AML-193 (cell line): ENCODE measurements at places on chromosomes 6 and 20.

- DNase-seq, result no peak
Measured at GRCh38 chr6:2616811-2617210, 133.9 kb downstream of the MYLK4 start.

DNA sequence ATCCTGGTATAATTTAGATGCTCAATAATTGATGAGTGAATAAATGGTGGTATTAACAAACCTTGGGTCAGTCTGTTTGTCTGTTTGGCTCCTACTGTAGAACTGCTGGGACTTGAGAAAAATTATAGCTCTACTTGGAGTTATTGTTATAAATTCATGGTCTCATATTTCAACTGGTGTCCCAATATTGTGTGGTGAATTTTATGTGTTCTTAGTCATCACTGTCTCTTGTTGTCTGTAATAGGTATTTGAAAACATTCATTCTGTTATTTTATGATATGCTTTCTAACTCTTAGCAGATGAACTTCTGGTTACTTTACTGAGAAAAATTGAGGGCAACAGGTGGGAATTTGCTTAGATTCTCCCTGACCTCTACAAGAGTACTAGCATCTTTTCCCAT, 221.4 kb downstream of the CDKAL1 start:
- DNase-seq, result no peak

GRCh38 chr6:170053966-170054661, 236.8 kb downstream of the DLL1 start:
- no peak for DNase-seq

DNA sequence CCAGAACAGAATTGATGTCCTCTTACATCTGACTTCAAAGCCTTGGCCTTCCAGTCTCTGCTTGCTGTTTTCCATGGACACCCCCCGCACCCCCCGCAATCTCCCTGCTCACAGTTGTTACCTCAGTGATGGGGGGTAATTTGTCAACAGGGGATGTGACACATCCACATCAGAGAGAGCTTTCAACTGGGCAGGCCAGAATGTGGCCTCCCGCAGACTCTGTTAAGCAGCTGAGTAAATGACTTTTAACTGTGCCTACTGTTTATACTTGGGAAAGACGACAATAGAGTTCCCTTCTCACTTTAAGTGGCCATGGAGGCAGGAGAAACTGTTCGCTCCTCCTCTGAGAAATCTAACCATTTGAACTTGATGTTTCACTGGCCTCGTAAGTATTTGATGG, 51.0 kb downstream of the TXNDC5 start:
- DNase-seq, result no peak

- DNase-seq, result no peak
Measured at GRCh38 chr6:26241033-26241895, 123.7 kb upstream of the BTN3A2 start.

DNA sequence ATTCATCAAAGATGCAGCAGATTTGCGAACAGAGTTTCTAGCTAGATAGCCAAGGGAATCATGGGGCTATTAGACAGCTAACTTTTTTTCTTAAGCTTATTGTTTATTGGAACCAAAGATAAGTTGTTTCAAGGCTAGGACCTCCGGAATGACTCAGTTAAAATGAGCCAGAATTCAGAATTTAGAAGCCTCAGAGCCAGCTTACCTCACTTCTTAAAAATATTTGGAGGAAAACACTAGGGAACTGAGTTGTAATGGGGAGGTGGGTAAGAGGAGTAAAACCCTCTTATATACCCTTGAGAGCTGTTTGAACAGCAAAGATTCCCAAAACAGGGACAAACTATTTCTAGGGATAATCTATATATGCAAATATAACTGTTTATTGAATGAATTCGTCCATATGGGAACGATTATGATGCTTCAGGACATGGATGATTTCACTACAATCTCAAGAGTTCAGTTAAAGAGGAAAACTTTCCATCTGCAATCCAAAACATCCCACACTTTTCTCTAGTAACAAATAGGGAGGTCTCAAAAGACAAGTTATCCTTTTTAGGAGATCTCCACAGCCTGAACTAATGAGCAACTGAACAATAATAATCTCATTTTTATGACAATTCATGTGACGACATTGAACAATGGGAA, 12.6 kb upstream of the CARMIL1 start:
- no peak for DNase-seq

DNA sequence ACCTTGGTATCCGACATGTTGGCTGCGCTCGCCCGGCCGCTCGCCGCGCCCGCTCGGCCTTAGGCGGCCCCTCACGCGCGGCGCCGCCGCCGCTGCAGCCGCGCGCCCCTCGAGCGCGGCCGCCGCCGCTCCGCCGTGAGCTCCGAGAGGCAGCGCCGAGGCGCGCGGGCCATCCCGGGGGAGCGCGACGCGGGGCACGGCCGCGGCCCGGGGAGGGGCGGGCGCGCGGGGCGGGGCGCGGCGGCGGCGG, at the start of gene KIF13A:
TSS of gene KIF13A (minus strand) at position 189 of the 250 bp plus-strand sequence. CDS start at position 17, 172 bp downstream.
- no peak for DNase-seq

DNA sequence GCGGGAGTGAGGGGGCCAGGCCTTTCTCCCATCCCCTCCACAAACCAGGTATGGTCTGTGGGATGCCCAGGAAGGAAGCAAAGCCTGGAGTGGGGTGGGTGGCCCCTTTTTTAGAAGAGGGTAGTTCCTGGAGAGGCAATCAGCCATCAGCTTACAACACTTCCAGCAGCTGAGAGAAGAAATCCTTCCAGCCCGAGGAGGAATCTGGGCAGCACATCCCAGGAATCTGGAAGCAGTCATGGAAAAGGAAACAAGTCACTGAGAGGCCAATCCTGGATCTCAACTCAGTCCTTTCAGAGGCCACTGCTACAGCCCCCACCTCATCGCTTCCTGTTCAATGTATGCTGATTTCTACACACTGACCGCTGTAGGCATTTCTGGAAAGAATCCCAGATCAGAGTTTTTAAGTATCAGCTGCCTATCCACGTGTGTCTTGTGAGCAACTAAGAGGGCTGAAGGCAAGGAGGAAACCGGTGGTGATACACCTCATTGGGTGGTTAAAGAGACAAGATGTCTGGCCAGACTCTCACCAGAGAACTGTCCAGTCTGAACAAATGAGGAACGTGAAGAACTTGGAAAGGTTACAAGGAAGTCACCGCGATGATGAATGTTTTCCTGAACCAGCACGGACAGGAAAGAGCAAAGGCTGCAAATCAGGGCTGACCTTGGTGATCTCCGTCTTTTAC, 92.9 kb upstream of the SHLD1 start:
- DNase-seq, result peak; percentile 77

GRCh38 chr20:32056708-32057483, 4.9 kb downstream of the HCK start:
- DNase-seq, result no peak

GRCh38 chr6:113623129-113623528, 234.0 kb upstream of the MARCKS start:
- DNase-seq, result no peak

DNA sequence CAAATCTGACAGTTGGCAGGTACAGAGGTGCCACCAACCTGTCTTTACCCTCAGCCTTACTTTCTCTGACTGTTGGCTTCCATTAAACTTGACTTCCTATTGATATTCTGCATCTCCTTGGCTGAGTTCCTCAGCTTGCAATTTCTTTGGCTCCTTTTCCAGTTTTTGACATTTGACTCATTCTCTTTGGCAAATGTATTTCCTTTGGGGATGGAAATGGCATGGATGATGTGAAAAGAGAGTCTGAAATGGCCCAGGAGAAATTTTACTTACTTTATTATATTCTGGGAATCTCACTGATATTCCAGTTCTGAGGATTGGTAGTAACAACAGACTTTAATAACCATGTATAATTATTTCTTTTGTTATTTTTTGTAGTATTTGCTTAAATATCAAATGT, 255.2 kb downstream of the CD109 start:
- DNase-seq, result no peak

DNA sequence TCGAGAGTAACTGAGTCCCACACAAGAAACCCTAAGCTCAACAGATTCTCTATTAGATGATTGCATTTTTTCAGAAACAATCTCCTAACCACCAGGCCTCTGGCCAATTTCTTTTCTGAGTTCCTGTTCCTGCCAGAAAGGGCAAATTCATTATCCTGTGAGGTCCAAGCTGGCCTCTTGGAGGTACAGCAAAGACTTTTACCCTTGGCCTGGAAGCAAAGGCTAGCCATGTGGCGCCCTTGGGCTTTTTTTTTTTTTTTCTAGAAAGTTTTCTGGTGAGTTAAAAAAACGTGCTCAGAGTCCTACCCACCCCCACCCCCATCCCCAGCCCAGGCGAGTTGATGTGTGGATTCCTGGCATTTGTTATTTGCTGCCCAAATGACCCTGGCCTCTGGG, 59.0 kb upstream of the EEF1A1 start:
- DNase-seq, result peak; percentile 37

DNA sequence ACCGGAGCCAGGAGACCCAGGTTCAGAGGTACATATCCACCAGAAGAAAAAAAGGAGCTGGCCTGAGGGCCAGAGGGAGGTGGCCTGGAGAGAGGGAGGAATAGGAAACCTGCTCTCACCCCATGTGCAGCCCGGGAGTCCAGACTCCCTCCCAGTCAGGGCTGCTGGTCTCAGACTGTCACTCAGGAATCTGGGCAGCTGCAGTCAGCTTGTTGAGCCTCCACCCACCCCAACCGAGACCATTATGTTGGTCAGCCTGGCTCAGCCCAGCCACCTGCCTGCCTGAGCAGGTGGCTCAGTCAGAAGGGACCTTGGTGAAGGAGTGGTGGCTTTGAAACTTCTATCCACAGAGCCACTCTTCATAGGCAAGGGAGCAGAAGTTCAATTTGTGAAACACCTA, 53.3 kb upstream of the EPB41L1 start:
- no peak for DNase-seq

DNA sequence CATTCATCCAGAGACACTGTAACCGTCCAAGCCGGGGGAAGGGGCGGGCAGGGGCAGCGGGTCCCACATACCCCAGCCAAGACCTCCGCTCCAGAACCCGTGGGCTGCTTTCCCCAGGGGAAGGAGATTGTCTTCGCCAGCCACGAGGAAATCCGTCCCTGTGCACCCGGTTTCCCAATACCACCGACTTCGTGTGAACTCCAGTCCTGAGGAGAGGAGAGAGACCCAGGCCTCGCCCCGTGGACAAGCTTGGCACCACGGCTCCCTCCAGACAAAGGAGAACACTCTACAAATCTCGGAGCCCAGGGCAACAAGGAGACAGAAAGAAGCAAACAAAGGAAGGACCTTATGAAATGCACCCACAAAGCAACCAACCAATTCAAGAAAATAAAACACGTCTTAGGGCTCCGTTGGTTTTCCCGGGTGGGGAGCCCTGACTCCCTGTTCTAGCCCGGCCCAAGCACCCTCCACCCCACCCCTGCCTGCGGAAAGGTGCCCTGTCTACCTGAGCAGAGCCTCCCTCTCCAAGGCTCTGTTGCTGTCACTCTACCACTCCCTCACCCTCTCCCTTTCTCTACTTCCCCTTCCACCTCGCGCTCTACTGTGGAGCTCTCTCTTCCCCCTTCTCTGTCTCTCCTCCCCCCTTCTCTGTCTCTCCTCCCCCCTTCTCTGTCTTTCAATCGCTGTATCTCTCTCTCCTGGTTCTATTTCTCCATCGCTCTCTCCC, 1382.8 kb upstream of the DEFB115 start:
- no peak for DNase-seq
